ENCODE measurements at places on chromosomes 13 and 19.

DNA sequence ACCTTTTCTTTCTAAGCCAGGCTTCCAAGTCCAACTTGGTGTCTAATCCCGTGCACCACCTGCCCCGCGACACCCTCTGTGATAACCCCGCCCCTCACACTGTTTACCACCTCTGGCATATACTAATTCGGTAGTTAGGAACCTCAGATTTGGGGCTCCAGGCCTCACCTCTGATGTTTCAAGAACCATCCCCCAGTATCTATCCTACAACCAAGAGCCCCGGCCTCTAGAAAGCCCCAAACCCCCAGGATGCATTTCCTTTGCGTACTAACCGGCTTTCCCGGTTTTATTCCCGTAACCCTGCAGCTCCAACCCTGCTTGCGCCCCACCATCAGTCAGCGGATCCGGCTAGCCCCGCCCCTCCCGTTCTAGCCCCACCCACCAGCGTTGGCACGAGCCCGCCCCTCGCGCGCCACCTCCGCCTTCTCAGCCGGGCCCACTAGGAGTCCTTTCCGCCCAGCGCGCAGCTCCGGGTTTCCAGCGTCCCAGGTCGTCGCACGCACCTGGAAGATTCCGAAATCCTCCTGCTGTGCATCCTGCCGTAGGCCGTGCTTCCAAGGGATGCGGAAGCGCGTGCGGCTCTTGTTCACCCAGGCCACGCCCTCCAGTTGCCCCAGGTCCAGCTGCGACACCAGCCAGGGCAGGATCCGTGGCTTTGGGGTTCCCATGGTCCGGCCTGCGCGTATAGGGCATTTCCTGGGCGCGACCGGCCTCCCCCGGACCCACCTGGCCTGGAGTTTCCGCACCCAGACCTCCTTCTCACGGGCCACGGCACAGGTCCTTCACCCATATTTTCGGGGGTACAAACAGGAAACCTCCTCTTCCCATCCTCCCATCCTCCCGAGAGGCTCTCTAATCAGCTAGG lies 1.3 kb downstream of the IRF3 start:
- peak; percentile 84 for DNase-seq

DNA sequence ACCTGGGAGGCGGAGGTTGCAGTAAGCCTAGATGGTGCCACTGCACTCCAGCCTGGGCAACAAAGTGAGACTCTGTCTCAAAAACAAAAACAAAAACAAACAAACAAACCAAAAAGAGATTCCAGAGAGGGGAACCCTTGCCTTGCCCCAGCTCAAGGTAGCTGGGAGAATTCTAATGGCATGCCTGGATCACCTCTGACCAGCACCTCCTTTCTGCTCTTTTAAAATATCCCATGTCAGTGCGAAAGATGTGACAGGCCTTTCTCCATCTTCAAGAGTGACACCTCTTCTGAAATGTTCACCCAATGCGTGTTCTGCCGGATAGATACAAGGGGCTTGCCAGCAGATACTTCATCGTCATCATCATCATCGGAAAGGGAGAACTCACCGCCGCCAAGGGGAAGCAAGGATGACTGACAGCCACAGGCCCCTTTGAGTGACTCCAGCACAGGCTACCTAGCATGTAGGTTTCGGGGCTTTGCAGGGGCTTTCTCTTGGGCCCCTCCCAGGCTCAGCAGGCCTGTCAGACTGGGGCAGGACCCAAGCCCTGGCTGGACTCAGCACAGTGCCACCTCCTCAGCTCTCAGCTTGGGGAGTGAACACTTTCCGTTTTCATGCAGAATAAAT lies 18.9 kb upstream of the LRP3 start:
- no peak for DNase-seq

GRCh38 chr13:53137779-53138178 lies 109.2 kb downstream of the OLFM4 start:
- no peak for DNase-seq

- DNase-seq: no peak
Measured at GRCh38 chr13:33487575-33488243, 202.2 kb upstream of the STARD13 start.

- DNase-seq: no peak
Measured at GRCh38 chr13:30373727-30374126, 48.6 kb upstream of the UBE2L5 start.

DNA sequence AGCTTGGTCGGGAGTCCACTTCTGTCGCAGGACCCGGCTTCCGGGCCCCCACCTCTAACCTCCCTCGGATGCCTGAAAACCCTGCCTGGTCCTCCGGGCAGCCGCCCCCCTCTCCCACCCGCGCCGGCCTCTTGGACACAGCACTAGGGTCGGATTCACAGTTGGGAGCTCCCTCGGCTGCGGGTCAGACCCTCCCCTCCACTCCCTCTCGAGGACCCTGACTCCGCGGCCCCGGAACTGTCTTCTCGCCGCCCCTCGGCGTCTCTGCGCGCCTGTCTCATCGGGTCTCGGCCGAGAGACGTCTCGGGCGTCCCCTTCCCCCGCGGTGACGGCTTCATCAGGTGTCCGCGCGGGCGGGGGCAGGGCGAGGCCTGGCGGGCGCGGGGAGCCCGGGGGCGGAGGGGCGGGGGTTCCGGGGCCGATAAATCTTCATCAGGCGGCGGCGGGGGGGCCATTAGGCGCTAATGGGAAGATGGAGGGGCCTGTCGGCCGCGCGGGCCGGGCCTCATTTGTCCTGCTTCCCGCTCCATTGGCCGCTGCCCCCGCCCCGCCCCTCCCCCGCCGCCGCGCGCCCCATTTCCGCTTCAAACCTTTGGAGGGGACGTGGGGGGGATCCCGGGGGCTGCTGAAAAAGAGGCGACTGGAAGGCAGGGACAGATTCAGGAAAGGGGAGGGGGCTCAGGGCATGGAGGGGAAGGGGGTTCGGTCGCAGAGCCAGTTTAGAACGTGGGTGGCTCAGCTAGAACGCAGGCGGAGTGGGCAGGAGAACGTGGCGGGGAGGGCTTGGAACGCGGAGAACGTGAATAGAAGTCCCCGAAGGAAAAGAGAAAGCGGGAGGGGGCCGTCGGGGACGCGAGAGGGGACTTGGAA lies 11.8 kb upstream of the ERFL start:
- DNase-seq: no peak

DNA sequence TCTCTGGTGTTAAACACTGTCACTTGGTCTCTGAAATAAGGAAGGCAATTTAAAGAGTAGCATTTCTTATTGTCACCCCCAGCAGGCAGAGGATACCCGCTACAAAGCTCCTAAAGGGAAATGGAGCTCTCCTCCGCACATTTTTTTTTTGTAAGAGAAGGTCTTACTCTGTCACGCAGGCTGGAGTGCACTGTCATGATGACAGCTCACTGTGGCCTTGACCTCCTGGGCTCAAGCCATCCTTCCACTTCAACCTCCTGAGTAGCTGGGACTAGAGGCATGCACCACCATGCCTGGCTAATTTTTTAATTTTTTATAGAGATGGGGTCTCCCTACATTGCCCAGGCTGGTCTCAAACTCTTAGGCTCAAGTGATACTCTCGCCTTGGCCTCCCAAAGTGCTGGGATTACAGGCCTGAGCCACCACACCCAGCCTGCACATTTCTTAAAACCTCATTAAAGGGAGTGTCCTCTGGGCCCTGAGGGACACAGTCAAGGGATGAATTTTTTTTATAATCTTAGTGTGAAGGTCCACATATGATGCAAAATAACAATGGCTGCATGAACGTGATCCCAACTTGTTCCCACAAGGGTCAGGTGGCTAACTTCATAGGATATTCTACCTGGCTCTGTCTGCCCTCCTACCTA lies 32.1 kb downstream of the SLC25A30 start:
- no peak for DNase-seq

DNA sequence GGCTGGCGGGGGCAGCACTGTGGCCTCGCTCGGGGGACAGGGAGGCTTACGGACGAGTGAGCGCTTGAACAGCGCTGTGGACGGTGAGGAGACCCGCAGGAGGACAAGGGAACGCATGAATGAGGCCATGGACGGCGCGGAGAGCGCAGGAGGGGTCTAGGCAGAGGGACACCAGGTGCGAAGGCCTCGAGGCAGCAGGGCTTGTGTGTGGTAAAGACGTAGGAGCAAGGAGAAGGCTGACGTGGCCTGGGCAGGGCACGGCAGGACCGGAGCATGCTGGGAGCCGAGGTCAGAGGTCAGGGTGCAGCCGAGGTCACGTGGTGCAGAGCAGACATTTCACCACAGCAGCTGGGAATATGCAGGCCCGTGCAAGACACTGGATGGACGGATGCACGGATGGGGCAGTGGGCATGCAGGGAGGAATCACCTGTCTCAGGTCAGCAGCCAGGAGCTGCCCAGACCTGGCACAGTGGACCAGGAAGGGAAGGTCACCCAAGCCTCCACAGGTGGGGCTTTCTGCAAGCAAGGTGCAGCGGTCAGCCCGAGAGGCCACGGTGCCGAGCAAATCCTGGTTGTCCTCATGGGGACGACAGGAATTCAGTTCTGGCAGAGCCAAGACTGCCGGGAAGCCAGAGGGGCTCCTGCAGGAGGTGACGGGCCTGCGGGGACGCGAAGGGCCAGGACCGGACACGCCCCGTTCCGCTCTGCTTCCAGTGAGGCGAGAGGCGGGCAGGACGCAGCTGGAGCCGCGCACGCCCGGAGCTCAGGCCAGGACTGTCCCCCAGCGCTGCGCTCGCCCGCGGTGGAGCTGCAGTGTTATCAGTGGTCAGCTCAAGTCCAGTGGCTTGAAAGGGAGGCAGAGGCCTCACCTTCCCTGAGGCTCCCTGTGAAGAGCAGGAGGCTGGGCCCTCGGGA lies 72.2 kb downstream of the RASA3 start:
- no peak for DNase-seq

- no peak for DNase-seq
Measured at GRCh38 chr19:55198651-55199050, 10.7 kb downstream of the PTPRH start.

DNA sequence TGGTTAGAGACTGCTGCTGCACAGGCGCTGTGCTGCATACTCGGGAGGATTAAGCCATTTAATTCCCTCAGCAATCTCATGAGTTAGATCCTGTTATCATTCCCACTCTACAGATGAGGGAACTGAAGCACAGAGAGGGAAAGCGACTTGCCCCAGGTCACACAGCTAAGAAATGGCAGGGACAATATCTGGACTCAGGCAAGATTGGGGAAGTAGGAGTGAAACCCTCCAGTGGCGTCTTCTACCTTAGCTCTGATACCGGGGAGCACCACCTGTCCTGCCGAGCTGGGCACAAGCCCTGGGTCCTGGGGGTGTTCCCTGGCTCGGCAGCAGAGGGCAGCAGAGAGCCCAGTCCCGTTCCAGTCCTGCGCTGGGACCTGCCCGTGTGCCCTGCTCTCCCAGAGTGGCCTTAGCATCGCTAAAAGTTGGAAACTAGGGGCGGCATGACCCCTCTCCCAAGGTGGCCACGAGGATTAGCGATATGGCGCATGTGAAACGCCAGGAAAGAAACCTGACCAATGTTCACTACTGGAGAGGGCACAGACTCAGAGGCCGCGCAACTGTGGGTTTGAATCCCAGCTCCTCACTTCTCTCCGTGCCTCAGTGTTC lies 20.5 kb downstream of the CYTH2 start:
- DNase-seq: peak; percentile 57

- no peak for DNase-seq
Measured at GRCh38 chr13:113963376-113963775, 10.5 kb downstream of the C13orf46 start.

DNA sequence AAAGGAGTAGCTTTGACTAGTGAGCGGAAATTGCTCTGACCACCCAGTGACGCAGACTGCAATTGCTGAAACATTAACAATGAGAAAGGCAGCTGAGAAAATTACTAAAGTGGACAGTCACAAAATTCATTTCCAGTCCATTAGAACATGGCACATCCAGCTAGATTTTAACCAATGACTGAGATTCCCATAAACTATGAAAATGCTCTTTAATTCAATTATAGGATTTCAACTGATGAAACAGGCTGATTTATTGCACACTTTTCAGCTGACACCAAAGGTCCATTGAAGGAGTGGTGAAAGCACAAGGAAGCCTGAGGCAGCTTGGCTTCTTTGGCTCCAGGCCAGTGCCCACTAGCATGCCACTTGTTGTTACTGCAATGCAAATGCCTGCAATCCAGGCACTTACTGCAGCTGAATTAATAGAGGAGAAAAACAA lies 933.4 kb downstream of the SLITRK6 start:
- peak; percentile 21 for DNase-seq

Measured in T47D (cell line).